Activated CD8-positive, alpha-beta memory T cell treated with anti-CD3 and anti-CD28 coated beads, Interleukin-2, amount 10 ng/mL, durations not matched to agents 7 days and 5 days (primary cell): ENCODE measurements at places on chromosomes 13 and 19.

GRCh38 chr13:48192411-48192935 is 40.5 kb upstream of the ITM2B start:
- DNase-seq: no peak

GRCh38 chr19:38387550-38388348 is at the start of gene GGN:
Gene GGN, minus strand, starts transcription at chr19:38388034. Its CDS starts 773 bp downstream, at chr19:38387261.
- peak; percentile 84 for DNase-seq

GRCh38 chr13:30194906-30195305 is 112.4 kb downstream of the KATNAL1 start:
- no peak for DNase-seq

DNA sequence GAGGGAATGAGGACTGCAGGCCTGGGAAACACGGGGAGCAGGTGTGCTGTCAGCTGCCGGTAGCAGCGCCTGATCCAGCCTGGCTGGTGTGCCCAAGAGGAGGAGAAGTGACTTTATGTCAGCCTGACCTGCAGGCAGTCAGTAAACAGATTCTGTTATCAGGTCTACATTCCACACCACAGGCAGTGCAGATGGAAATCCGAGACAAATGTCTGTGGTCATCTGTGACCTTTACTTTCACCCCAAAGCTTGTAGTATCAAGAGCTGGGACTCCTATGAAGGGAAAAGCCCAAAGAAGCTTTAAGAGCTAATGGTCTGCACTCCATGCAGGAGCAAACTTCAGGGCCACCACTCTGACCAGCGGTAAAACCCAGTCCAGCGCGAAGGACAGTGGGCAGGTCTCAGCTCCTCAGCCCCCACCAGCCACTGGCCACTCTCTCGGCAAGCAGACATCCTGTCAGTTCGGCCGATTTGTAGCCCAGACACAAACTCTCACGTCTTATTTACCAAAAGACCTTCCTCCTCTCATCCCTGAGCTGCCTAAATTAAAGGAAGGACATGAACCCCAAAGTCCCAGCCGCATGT is 7.7 kb downstream of the EPS15L1 start:
- DNase-seq: no peak

DNA sequence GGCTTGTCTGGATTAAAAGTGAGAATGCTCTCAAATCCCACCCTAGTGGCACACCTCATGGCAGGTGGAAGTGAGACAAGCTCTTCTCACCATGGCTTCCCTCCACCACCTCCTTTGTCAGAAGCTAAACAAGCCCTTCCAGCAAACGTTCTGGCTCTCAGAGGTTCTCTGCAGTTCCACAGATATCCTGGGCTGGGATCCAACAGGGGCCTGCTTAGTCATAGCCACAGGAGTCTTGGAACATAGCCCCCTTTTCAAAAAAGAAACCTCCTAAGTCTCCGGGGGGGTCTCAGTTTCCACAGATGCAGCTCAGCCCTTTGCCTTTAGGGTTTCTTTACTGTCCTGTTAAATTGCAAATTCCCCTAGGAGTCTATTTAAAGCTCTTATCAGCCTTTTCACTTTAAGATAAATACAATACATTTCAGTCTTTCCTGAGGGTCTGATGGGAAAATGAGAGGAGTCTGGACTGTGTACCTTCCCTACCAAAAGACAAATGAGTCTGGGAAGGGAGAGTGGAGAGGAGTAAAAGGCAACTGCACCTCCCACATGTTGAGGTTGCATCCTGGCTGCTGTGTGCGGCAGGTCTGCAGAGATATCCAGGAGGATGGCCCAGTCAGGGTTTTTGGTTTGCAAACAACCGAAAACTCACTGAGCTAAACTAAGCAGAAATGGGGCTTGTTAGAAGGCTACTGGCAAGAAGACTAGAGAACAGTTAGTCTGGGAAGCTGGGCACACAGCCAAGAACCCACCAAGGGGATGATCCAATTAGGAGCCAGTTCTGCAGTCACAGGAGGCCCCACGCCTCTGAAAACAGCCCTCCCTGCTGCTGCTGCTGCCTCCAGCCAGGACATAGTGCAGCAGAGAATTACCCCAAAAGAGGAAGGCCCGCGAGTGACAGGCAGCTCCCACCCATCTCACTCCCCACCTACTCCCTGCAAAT is 41.4 kb upstream of the SERP2 start:
- DNase-seq: no peak

GRCh38 chr13:80400865-80401426 is 60.0 kb upstream of the SPRY2 start:
- no peak for DNase-seq

- DNase-seq: no peak
These were observed 177.7 kb upstream of the IRS2 start for GRCh38 chr13:109963960-109964563.

GRCh38 chr13:43300865-43301264 is 277.5 kb downstream of the DNAJC15 start:
- DNase-seq: no peak

- DNase-seq: no peak
These were observed 1576.9 kb upstream of the SPRY2 start for GRCh38 chr13:81917810-81918209.

- DNase-seq: no peak
These were observed 4.2 kb upstream of the MADCAM1 start for GRCh38 chr19:492091-492531.

DNA sequence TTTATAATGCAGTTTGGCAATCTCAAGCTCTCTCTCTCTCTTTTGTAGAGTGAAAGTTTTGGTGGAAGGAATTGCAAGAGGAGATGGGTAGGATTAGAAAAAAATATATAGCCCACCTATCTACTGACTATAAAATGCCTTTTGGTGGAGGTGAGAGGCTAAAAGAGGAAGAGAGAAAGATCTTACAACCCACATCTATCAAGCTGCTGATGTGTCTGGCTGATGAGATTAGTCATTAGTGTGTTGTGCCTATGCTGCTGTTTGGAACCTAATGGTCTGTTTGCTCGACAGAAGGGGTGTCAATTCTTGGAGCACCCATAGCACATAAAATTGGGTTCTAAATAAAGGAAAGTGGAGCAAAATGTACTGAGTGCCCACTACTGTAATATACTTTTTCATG is 411.0 kb downstream of the HS6ST3 start:
- DNase-seq: no peak

GRCh38 chr19:38868551-38868950 is 9.5 kb downstream of the RINL start:
- no peak for DNase-seq

- no peak for DNase-seq
These were observed 90.8 kb upstream of the SERTM1 start for GRCh38 chr13:36582977-36583376.

DNA sequence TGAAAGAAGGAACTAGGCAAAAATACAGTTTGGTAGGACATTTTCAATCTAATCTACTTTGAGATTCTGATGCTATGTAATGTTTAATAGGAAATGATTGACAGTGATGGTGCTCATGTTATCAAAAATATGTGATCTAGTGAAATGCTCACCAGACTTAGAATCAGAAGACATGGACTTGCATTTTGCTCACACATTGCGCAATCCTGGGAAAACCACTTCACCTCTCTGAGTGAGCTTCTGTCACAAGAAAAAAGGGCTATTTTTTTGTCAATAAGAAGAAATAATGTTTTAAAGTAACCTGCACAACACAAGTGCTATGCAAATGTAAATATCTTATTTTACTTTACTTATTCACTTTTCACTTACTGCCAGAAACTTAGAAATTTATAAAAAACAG is 380.9 kb upstream of the HTR2A start:
- no peak for DNase-seq

DNA sequence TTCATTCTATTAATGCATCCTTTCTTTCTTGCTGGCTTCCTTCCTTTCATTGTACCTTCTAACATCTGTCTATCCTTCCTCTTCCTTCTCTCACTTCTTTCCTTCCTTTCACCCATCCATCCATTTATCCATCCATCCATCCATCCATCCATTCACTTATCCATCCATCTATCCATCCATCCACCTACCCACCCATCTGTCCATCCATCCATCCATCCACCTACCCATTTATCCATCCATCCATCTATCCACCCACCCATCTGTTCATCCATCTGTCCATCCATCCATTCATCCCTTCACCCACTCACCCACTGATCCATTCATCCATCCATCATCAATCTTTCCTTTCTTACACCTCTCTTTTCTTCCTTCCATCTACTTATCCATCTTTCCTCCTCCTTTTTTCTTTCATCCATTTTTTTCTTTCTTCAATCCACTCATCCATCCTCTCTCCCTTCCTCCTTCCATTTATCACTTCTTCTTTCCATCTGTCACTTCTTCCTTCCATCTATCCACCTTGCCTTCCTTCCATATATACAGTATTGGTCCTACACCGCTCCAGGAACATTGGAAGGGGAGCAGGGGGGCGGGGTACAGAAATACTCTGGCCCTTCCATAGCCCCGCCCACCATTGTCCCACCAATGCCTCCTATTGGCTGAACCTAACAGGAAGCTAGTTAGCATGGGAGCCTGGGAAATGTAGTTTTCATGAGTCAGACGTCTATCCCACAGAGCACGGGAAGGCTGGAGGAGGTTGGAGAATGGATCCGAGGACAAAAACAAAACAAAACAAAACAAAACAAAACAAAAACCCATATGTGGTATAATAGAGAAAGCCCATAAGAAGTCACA is 45.9 kb downstream of the MBD3L1 start:
- DNase-seq: no peak

GRCh38 chr13:83568019-83568418 is 314.3 kb downstream of the SLITRK1 start:
- DNase-seq: no peak

GRCh38 chr13:114027826-114028225 is 54.0 kb upstream of the C13orf46 start:
- DNase-seq: no peak

- DNase-seq: no peak
These were observed 7.3 kb downstream of the ATP4B start for GRCh38 chr13:113650731-113651148.

- no peak for DNase-seq
These were observed 116.5 kb downstream of the SPRY2 start for GRCh38 chr13:80224468-80224867.

GRCh38 chr19:10461047-10461949 is 41.0 kb downstream of the PDE4A start:
- DNase-seq: peak; percentile 93

- DNase-seq: no peak
These were observed 15.2 kb downstream of the TPT1 start for GRCh38 chr13:45325806-45326205.

GRCh38 chr19:38596057-38596981 is 21.4 kb downstream of the MAP4K1 start:
- DNase-seq: no peak

DNA sequence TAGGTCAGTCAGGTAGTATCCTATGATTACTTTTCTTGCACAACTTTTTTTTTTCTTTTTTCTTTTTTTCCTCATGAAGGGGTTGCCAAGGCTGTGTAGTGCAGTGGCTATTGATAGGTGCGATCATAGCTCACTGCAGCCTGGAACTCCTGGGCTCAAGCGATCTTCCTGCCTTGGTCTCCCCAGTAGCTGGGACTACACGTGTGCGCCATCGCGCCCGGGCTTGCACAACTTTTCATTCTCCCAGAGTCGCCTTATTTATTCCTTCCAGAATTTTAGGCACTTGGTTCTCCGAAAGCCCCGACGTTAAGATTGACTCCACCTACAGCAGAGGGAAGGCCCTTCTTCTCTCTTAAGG is 867 bp upstream of the ZNF613 start:
- no peak for DNase-seq

DNA sequence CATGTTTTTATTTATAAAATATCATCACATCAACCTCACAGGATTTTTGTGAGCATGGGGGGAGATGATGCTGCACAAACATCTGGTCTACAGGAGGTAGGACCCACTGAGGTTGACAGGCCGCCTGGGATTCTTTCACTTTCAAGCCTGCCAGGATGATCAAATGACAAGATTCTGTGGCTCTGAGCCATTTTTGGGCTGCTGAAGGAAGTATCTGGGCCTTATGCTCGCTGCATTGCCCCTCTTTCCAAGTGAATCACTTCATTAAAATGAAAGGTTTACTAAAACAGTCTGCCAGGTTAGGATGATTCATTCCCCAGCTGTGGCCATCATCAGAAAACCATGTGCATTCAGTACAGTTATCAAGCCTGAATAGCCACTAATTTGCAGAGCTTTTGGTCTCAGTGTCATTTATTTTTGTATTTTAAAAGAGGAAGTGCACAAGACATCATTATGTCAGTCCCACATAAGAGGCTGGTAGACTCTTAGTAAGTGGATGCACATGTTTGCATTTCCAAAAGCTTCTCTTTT is 34.4 kb downstream of the STARD13 start:
- no peak for DNase-seq

DNA sequence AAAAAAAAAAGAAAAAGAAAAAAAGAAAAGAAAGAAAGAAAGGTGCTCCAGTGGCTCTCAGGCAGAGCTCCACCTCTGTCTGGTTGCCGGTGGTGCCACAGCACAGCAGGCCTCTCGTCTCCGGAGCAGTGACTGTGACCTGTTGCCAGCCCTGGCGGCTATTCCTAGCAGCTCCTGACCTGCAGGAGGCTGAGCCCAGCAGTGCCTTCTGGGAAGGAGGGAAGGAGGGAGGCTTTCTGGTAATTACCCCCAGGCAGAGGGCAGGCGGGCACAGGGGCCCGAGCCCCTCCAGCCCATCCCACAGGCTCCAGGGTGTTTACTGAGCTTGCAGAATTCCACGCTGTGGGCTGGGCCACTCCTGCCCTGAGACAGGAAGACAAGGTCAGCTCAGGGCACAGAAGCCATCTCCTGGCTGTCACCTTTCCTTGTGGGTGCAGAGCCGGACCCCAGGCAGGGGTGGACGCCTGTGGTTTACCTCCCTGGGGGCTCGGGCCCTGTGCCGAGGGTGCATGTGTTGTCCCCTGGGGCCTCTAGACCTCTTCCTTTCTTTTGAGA is 77.9 kb downstream of the GNG7 start:
- no peak for DNase-seq

DNA sequence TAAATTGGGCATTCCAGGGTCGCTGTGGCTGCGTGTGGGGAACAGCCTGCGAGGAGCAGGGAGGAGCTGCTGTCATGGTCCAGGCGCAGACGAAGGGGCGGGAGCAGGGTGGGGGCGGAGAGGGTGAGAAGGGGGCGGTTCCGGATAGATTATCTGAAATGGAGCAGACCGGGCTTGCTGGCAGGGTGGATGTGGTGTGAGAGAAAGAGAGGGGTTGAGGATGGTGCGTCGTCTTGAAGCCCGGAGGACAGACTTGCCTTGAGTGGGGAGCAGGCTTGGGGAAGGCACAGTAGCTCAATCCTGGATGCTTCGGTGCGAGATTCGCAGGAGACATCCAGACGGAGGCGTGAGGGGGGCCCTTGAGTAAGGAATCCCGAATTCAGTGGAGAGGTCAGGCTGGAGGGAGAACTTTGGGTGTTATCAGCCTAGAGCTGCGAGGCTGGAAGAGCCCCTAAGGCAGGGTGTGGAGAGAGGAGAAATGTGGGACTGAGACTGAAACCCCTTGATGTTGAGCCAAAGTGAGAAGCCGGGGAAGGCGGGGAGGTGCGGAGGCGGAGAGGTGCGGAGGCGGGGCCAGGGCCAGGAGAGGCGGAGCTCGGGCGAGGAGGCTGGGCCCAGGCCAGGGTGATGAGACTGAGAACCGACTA is 40.6 kb downstream of the DPF1 start:
- no peak for DNase-seq

GRCh38 chr19:29702161-29702962 is 12.7 kb downstream of the C19orf12 start:
- DNase-seq: no peak

- no peak for DNase-seq
These were observed 5.2 kb downstream of the LHFPL6 start for GRCh38 chr13:39597838-39598237.

GRCh38 chr13:104024416-104025170 is 958.4 kb upstream of the SLC10A2 start:
- no peak for DNase-seq

- DNase-seq: no peak
These were observed 220.1 kb upstream of the SERP2 start for GRCh38 chr13:44153496-44153895.
